ENCODE measurements at places on chromosomes 13 and 19.
A peak's percentile ranks its signal among the peaks of the same experiment; 100 is the strongest.

DNA sequence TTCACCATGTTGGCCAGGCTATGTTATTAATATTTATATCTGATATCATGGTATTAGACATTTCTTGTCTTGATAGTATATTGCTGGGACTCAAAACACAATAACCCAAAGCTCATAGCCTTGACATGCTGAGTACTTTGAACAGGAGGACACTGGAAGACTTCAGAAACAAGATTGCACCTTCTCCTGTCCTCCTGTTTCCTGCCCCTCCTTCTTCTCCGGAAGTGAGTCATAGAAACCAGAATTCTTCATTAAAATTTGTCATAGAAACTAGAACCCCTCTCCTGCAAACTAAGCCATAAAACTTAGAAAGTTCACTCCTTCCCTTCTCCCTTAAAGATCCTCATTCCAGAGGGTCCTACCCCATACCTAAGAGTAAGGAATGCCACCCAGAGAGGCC lies 400.2 kb downstream of the SLITRK5 start:
- no peak for DNase-seq

- DNase-seq = no peak
Measured at GRCh38 chr19:924553-925086, 1.2 kb upstream of the ARID3A start.

GRCh38 chr19:7912697-7913564 lies 1.7 kb upstream of the TGFBR3L start:
- DNase-seq = peak; percentile 8

- no peak for DNase-seq
Measured at GRCh38 chr13:111916201-111916600, 150.7 kb upstream of the SOX1 start.

GRCh38 chr13:48660361-48661076 lies 6.8 kb downstream of the CYSLTR2 start:
- no peak for DNase-seq

GRCh38 chr13:97124915-97125809 lies 97.0 kb upstream of the MBNL2 start:
- DNase-seq = peak; percentile 97

GRCh38 chr19:44587963-44588770 lies 25.2 kb upstream of the IGSF23 start:
- DNase-seq = no peak

GRCh38 chr13:80840316-80840976 lies 499.5 kb upstream of the SPRY2 start:
- DNase-seq = no peak

- DNase-seq = peak; percentile 27
Measured at GRCh38 chr13:72221276-72221962, 354.4 kb upstream of the DACH1 start.

- DNase-seq = no peak
Measured at GRCh38 chr13:64930636-64931035, 2299.5 kb downstream of the PCDH9 start.

DNA sequence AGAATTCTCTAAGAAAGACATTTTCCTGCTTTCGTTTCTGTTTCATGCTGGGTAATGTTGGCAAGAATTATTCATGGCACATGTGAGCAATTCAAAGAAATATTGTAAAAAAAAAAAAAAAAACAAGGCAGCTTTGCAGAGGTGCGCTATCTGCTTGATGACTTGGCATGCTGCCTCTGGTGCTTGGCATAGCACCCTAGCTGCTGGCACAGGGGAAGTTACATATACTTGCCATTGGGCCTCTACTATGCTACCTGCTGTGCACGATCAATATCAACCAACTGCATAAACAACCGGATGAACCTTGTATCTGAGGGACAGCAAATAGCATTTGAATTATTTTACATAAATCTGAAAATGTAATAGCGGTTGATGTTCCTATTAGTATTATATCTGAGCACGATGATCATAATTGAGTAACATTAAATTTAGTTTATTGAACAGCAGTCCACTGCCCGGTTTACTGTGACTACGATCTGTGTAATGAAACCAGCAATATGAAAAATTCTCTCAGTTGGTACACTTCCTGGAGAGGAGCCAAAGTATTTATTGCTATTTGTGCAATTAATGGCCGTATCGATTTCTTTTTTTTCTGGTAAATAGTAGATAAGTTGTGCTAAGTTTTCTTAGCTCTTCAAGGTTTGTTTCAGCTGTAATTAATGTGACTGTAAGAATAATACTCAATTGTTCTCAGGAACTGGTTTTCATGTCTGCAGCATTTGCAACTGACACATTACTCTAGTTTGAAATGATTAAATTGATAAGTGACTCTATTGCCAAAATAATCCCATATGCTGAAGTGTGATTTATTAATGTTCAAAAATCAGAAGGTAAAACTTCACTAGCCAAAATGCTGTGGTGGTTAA lies 717.3 kb downstream of the DACH1 start:
- no peak for DNase-seq

- DNase-seq = no peak
Measured at GRCh38 chr13:21759911-21760310, 89.0 kb downstream of the FGF9 start.

- no peak for DNase-seq
Measured at GRCh38 chr13:60757501-60758215, 360.6 kb downstream of the TDRD3 start.

- peak; percentile 13 for DNase-seq
Measured at GRCh38 chr13:74132776-74133656, 1.2 kb downstream of the KLF12 start.

DNA sequence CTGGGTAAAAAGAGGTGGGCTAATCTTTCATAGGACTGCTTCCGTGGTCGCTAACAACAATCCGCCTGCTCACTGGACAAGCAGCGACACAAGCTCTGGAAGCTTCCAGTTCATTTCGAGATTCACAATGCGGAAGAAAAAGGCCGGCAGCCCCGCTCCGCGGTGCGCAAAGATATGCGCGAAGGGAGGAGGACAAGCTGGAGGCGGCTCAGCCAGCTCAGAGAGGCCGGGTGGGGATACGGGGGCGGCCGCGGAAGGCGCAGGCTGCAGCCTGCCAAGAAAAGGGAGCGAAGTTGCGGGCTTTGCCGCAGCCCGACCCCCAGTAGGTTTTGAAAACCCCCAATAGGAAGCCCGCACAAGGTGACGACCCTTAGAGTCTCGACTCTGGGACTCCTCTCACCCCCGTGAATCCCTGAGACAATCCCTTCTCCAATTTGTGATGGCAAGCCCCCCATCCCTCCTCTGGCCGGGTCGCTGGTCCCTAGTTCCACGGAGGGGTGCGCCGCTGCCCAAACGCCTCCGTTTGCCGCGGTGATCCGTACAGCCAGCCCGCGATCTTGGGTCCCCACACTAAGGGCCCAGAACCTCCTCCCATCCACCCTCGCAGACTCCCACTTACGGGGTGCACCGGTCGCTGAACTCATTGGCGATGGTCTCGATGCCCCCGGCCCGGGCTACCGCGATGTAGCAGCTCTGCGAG lies 697 bp downstream of the HSPH1 start:
- DNase-seq = peak; percentile 22

Data from WERI-Rb-1 (cell line).